ENCODE measurements at places on chromosomes 4 and X.

GRCh38 chr4:187309456-187309855 is 585.8 kb upstream of the FAT1 start:
- no peak for DNase-seq

DNA sequence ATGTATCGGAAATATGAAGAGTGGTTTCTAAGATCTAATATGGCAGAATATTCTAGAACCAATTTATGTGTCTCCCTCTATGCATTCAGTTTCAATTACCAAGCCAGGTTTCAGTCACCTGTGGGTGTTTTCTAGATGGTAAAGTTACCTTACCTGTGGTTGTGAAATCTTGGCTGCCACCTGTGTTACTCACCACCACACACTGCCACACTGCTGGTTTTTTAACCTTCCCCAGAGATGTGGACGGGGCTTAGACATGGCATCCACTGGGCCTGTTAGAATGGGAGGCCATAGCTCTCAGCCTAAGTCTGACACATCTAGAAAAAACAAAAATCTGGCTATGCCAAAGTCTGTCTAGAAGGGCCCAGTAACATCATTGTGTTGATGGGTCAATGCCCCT is 896.5 kb upstream of the PABPC4L start:
- no peak for DNase-seq

- DNase-seq = no peak
These were observed 121.0 kb downstream of the KCNIP4 start for GRCh38 chr4:21827575-21827974.

DNA sequence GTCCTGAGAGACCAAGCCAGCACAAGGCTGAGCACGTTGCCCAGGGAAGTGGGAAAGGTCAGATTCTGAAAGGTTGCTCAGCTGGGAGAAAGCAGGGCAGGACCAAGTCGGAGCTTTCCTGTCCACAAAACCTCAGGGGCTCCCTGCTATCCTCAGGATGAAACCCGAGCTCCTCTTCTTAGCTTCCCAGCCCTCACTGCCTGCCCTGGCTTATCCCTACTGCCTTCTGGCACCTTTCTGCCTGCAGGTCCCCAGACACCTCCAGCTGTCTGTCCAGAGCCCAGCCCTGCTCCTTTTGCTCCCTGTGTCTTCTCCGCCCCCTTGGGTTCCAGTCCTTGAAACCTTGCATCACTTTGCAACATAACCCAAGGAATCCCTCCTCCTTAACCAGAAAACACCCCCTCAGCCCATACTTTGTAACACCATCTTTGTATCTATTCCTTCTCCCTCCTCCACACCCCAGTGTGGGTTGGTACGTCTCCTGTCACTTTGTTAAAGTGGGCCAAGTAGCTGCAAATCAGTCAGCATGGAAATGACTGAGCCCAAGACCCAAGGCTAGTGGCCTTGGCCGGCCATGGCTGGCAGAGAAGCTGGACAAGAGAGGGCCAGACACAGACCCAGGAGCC is 20.0 kb upstream of the PRRG3 start:
- DNase-seq = no peak

DNA sequence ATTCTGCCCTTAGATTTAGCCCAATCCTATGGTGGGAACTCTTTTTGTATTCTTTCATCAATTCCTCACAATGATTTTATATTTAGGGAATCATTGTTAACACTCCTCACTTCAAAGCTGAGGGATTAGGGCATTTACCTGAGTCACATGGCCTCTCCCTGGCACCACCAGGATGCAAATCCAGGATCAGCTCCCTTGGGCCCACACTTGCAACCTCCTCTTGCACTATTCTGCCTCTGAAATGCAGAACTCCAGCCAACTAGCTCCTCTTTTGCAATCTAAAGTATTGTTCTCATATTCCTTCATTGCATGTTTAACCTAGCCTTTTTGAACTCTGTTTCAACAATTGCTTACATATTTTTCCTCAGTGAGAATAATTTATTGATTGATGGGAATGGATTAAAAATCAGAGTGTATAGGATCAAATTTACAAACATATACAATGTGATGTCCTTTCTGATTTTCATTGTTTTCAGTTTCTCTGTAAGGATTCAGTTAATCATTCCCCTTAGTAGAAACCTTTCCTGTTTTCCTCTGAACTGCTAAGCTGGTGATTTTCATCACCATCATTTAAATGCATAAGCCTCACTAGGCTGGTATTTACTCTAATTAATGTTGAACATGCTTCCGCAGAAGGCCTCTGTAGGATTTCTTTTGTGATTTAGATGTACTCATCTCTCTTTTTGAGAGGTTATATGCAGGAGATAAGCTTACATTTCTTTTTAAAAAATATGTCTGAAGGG is 3.3 kb upstream of the RELL1 start:
- DNase-seq = no peak

DNA sequence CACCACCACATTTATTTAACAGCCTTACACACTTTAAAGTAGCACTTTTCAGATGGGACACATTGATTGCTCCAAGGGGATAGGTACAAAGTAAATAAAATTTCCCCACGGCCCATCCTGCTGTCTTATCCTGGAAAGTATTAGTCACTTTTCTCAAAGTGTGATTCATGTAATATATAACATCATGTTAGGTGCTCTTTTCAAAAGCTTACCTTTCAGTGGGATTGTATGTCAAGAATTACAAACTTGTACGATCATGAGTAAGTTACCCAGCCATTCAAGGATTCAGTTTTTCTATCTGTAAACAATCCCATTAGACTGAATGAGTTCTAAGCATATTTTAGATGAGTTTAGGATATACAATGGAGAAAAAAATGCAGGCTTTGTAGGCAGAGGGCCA is 876.6 kb upstream of the GRID2 start:
- no peak for DNase-seq

GRCh38 chr4:138010639-138011038 is 231.5 kb downstream of the SLC7A11 start:
- no peak for DNase-seq

DNA sequence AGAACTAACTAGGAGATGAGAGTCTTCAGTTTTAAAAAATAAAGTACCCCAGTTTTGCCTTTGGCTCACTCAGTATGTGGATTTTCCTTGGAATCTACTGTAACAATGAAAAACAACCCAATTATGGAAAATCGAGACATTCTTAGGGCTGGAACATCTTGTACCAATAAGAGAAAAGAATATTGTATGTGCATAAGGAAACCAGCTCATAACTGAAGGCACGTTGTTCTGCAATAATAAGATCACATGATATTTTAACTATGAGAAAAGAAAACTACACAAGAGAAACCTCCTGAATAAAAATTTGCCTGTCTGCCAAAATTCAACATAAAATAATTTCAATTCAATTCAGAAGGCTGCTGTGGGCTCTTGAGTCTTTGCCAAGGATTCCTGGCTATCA is 261.8 kb upstream of the EDNRA start:
- no peak for DNase-seq

DNA sequence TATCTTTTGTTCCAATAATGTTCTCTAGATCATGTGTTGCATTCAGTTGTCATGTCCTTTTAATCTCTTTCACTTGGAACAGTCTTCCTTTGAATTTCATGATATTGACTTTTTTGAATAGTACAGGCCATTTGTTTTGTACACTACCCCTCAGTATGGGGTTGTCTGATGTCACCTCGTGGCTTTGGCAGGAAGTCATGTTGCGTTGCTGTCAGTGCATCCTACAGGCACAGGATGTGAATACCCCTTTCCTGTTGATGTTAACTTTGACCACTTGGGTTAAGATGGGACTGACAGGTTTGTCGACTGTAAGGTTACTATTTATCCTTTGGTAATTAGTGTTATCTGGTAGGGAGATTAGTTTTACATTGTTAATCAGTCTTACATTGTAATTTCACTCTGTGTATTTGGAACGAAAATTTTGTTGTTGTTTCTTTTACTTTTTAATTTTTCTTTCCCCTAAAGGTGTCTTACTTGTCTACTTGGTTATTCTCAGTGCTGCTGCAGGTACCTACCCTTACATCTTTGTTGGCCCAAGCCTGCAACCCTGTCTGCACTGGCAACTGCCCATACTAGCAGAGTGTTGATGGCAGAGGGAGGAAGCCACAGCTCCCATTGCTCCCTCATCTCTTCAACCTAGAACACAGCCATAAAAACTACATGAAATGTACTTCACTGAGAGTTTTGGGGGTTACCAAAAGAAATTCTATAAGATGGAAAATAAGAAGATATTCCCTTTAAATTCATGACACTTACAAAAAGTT is 14.7 kb upstream of the ATP8A1 start:
- DNase-seq = peak; percentile 11

DNA sequence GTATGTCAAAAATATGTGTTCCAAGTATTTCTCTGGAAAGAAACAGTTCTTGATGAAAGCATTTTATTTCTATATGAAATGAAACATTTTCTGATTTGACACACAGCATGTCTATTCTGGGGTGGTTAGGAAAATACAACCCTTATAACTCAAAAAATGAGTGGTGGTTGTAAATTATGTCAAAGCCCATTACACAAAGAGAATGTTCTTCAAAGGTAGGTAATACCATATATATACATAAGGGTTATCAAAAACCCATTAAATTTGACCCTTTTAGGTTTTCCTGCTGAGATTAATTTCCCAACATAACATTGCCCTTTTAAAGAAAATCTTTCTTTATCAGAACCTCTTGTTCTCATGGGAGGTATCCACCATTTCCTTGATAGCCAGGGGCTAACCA is 420.5 kb upstream of the TECRL start:
- no peak for DNase-seq

DNA sequence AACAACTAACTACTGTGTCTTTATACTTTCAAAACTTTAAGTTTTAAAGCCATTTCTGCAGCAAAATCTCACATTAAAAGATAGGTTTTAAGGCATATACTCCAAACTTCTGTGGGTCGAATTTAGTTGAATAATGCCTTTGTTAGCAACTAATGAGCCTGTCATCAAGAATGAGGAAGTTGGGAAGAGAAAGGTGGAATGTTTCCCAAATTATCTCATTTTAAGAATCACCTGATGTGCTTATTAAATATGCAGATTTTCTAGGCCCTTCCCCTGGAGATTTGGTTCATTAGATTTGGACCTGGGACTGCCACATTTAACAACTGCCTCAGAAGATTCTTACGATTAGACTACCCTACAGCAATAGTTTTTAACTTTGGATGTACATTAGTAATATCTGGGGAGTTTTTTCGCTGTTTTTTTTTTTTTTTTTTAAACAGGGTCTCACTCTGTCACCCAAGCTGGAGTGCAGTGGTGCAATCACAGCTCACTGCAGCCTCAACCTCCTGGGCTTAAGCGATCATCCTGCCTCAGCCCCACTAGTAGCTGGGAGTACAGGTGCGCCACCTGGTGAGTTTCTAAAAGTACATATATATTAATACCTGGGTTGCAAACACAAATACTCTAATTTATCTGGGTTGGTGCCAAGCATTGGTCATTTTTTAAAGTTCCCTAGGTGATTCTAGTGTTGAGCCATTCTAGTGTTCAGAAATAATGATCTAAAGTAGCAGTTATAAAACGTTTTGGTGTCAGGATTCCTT is 16.1 kb upstream of the TASL start:
- no peak for DNase-seq

GRCh38 chr4:153026591-153027346 is 90.6 kb downstream of the FHDC1 start:
- no peak for DNase-seq

GRCh38 chrX:132226169-132226568 is 6.9 kb upstream of the RAP2C start:
- DNase-seq = no peak

GRCh38 chrX:154751203-154751668 is 359 bp upstream of the GAB3 start:
- DNase-seq = no peak

- DNase-seq = no peak
These were observed 175.8 kb upstream of the MTMR8 start for GRCh38 chrX:64571011-64571410.

- no peak for DNase-seq
These were observed 36.9 kb downstream of the STARD8 start for GRCh38 chrX:68684291-68684918.

GRCh38 chr4:182537031-182537795 is 294.0 kb downstream of the TENM3 start:
- no peak for DNase-seq

DNA sequence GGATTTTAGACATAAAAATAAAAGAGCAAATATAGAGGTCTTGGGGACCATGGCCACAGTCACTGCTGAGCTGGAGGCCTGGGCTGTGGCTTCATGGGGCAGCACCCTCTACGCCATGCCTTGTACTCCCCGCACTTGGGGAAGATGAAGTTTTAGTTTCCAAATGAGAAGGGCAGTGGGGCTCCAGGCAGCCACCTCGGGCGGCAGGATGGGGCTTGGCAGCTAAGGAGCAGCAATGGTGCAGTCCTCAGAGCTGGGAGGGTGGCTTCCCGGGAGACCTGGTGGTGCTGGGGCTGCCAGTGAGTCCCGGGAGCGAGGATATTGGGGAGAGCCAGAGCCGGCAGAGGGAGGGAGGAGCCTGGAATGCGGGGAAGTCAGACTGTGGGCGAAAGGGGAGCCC is 2.4 kb downstream of the CXCR3 start:
- DNase-seq = no peak

Measured in stimulated activated CD8-positive, alpha-beta memory T cell treated with anti-CD3 and anti-CD28 coated beads, Interleukin-12 subunit alpha, Interleukin-12 subunit beta, amount 100 ng/mL, for 4 hours (primary cell).